Lung (tissue), 17 donors: ENCODE measurements at places on chromosomes 5 and 9. TPM values are rescaled to one million over a fixed set of nuclear protein-coding genes. Genes with fewer than 3 reads are reported as not detected.

Gene CD180
- 2.6 TPM for total RNA-seq

Gene CNTFR
- 1.8 TPM for total RNA-seq

Gene PRELID1
- total RNA-seq, result 43.3 TPM

Gene PTPA
- total RNA-seq, result 145 TPM

Gene FAT2
- 3.1 TPM for total RNA-seq

Gene FSTL4
- 0.26 TPM for total RNA-seq

Gene HACD4
- total RNA-seq, result 5.3 TPM

- H3K36me3 ChIP-seq, result no peaks in the 10 kb centered on the region
- H3K27ac ChIP-seq, result no peak overlapping the region
- H3K4me3 ChIP-seq, result no peak overlapping the region
- no peak for DNase-seq
- peaks cover 7% of the 10 kb centered on the region for H3K4me1 ChIP-seq
Observed at GRCh38 chr5:64654561-64654938, 35.8 kb upstream of the SHISAL2B start.

DNA sequence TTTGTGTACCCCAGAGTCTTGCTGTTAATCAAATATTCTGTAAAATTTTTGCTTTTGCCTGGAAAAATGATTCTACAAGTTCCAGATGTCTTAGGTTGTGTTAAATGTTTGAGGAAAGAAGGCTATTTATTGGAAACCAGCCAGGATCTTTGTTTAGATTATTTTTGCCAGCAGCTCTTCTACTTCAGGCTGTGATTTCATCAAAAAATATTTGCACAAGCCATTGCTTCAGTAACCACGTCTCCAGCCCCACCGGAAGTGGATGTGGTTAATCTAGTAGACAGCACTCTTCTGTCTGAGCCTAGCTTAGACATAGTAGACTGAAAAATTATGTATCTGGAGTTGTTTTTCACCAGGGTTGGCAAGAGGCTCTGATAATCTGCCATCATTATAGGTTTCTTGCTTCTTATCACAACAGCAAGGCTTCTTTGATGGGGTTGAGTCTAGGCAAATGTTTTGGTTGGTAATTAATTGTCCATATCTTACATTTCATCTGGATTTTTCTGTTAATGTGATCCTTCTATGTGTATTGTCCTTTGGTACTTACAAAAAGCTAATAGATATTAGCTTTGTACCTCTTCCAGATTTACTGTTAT lies 17.1 kb downstream of the KCTD16 start:
- no peak overlapping the region for H3K27ac ChIP-seq
- no peaks in the 10 kb centered on the region for H3K27me3 ChIP-seq
- DNase-seq, result peak; percentile 97
- no peak overlapping the region for H3K4me3 ChIP-seq
- H3K4me1 ChIP-seq, result peaks cover 3% of the 10 kb centered on the region
- no peaks in the 10 kb centered on the region for H3K36me3 ChIP-seq

GRCh38 chr5:142609142-142609541 lies 76.7 kb downstream of the FGF1 start:
- peaks cover 7% of the 10 kb centered on the region for H3K4me1 ChIP-seq
- no peak overlapping the region for H3K4me3 ChIP-seq
- no peaks in the 10 kb centered on the region for H3K36me3 ChIP-seq
- no peak overlapping the region for H3K27ac ChIP-seq
- DNase-seq, result no peak

GRCh38 chr5:37580106-37580505 lies 201.0 kb downstream of the WDR70 start:
- H3K4me3 ChIP-seq, result no peak overlapping the region
- H3K36me3 ChIP-seq, result no peaks in the 10 kb centered on the region
- no peak overlapping the region for H3K27ac ChIP-seq
- DNase-seq, result no peak
- no peaks in the 10 kb centered on the region for H3K27me3 ChIP-seq

DNA sequence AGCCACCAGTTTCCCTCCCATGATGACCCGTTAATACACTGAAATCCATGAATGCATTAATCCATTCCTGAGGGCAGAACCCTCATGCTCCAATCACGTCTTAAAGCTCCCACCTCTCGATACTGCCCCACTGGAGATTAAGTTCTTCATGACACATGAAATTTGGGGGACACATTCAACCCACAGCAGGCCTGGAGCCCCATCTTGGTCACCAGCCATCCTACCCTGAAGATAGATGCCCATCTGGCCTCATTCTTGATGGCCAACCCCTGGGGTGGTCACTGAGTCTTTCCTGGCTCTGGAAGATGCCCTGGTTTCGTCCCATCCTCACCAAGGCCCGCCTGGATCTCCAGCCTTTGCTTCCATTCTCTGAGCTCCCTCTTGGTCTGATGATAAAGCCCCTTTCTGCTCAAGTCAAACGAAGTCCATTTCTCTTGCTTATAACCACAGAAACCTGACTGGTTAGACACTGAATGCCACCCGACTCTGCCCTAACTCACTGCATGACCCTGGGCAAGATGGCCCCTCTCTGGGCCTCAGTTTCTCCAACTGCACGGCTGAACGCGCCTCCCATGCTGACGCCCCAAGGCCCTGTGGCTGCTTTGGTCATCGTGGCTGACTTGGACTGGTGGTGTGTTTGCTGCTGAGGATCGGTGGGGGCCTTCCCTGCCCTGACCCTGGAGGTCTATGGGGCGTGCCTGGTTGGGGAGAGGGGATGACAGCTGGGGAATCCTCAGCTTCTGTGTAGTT lies 138.4 kb upstream of the IER5L start:
- H3K36me3 ChIP-seq, result no peaks in the 10 kb centered on the region
- no peak for DNase-seq
- peaks cover 30% of the 10 kb centered on the region for H3K4me1 ChIP-seq
- no peak overlapping the region for H3K4me3 ChIP-seq
- H3K27me3 ChIP-seq, result no peaks in the 10 kb centered on the region

DNA sequence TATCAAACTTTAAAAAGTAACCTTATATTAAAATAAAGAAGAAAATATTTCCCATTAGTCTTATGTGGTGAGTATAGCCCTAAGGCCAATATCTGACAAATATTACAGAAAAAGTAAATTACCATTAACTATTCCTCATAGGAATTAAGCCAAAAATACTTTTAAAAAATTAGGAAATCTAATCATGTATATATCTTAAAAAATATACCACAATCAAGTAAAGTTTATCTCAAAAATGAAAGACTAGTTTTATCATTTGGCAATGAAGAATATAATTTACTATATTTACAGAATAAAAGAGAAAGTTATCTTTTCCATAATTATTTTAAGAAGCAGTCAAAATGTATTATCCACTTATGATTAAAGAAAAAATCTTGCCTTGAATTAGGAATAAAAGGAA lies 458.8 kb upstream of the ZNF462 start:
- H3K27me3 ChIP-seq, result no peaks in the 10 kb centered on the region
- H3K4me1 ChIP-seq, result no peaks in the 10 kb centered on the region
- no peak overlapping the region for H3K4me3 ChIP-seq
- no peak for DNase-seq
- no peak overlapping the region for H3K27ac ChIP-seq

DNA sequence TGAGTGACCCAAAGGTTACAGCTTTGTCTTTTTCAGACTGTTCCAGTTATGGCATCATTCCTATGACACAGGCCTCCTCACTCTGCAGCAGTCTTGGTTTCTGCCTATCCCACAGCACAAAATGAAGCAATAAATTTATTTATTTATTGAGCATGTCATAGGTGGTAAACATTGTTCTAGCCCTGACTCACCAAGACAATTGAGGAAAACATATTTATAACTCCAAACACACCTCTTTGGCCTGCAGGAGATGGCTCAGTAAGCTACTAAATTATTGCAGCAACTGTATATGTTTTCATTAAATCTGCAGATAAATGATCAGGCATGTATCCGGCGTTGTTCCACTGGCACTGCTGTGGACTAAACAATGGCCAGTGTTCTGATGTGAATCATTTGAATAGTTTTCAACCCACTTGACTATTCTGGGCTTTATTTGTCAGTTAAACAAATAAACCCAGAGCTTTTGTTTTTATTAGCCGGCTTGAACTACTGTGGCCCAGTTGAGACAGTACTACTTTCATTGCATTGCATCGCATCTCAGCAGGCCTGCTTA lies 83.2 kb downstream of the FOXD1 start:
- peaks cover under 1% of the 10 kb centered on the region for H3K4me1 ChIP-seq
- no peak for DNase-seq
- no peaks in the 10 kb centered on the region for H3K36me3 ChIP-seq
- H3K27ac ChIP-seq, result no peak overlapping the region
- H3K27me3 ChIP-seq, result peaks cover 26% of the 10 kb centered on the region
- no peak overlapping the region for H3K4me3 ChIP-seq

- H3K36me3 ChIP-seq, result peaks cover 13% of the 10 kb centered on the region
- H3K4me3 ChIP-seq, result no peak overlapping the region
- H3K27ac ChIP-seq, result peak overlapping the region; percentile 84
- DNase-seq, result peak; percentile 87
- no peaks in the 10 kb centered on the region for H3K27me3 ChIP-seq
- peaks cover 46% of the 10 kb centered on the region for H3K4me1 ChIP-seq
Observed at GRCh38 chr9:113580041-113580953, 116.8 kb downstream of the RGS3 start.

DNA sequence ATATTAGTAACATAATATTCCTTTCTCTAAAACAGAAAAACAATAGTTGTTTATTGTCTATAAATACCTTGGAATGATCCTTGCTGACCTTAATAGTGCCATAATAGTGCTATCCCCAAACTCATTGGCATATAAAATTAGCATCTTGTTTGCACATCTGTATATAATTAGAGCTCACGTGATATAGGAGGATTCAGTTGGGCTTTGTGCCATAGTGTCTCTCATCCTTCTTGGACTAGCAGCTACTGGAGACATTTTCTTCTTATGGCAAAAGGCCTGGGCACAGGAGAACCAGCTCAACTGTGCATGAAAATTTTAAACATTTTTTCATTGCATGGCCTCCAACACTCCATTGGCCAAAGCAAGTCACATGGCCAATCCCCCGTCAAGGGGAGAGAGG lies 342.5 kb downstream of the SPATA31D1 start:
- H3K27ac ChIP-seq, result no peak overlapping the region
- H3K36me3 ChIP-seq, result no peaks in the 10 kb centered on the region
- no peaks in the 10 kb centered on the region for H3K4me1 ChIP-seq
- H3K4me3 ChIP-seq, result no peak overlapping the region

DNA sequence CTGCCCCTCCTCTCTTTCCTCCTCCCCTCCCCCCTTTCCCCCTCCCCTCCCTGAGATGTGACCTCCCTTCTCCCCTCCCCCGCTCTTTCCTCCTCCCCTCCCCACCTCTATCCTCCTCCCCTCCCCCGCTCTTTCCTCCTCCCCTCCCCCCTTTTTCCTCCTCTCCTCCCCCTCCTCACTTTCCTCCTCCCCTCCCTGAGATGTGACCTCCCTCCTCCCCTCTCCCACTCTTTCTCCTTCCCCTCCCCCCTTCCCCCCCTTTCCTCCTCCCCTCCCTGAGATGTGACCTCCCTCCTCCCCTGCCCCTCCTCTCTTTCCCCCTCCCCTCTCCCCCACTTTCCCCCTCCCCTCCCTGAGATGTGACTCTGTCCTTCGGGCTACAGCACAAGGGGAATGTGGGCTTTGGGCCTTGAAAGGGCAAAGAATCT lies 169.8 kb downstream of the COL23A1 start:
- no peaks in the 10 kb centered on the region for H3K36me3 ChIP-seq
- no peak overlapping the region for H3K27ac ChIP-seq
- no peaks in the 10 kb centered on the region for H3K4me1 ChIP-seq

DNA sequence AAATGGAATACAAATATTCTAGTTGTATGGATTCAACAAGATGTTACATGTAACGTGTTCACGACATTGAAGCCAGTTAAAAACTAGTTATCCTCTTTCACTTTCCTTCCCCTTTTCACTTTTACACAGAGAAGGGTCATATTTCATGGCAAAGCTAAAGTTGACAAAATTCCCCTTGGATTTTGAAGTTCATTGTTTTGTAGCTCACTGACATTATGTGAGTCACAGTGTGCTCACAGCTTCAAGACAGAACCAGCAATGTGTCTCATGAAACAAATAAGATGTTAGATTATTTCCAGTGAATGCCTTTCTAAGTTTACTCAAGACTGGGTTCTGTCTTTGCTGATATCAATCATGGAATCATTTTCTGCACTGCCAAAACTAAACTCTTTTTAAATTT lies 535.5 kb upstream of the GRIN3A start:
- no peaks in the 10 kb centered on the region for H3K4me1 ChIP-seq
- DNase-seq, result no peak
- no peaks in the 10 kb centered on the region for H3K27me3 ChIP-seq
- H3K4me3 ChIP-seq, result no peak overlapping the region
- no peak overlapping the region for H3K27ac ChIP-seq

- no peak overlapping the region for H3K27ac ChIP-seq
- no peaks in the 10 kb centered on the region for H3K27me3 ChIP-seq
- H3K4me1 ChIP-seq, result peaks cover 34% of the 10 kb centered on the region
- no peak overlapping the region for H3K4me3 ChIP-seq
- DNase-seq, result no peak
Observed at GRCh38 chr9:134223591-134224122, 59.3 kb upstream of the RNU6ATAC start.

DNA sequence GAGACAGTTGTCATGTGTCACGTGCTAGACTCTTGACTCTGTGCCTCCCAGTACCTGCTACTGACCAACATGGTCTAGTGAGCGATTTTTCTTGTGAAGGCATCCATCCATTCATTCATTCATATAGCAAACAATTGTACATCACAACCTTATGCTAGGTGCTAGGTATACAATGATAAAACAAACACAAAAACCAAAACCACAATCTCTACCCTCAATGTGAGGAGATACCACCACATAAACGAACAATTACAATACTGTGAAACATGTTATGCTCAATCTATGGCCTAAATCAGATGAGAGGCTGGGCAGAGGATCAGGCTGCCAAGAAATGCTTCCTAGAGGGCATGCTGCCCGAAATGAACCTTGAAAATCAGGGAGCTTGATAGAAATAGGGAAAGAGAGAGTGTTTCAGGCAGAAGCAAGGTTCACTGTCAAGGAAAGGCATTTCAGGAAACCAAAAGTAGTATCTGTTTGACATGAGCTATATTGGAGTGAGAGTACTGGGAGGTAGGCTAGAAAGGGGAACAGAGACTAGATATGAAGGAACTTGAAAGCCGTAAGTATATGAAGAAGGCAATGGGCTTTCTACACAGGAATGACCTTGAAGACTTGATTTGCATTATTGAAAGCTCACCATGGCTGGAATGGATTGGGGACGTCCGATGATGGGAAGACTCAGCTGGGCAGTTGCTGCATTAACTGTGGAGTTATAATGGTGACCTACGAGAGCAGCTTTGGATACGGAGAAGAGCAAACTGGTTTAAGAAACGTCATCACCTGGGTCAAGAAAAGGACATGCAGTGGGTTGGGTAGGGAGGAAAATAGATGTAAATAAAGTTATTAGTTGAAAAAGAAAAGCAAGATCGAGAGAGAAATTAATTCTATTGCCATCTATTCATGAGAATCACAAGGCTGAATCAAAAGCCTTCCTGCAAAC lies 90.1 kb downstream of the THBS4 start:
- no peaks in the 10 kb centered on the region for H3K4me1 ChIP-seq
- no peaks in the 10 kb centered on the region for H3K36me3 ChIP-seq
- H3K27me3 ChIP-seq, result no peaks in the 10 kb centered on the region
- H3K27ac ChIP-seq, result peak overlapping the region; percentile 77
- no peak for DNase-seq
- H3K4me3 ChIP-seq, result no peak overlapping the region

- peak; percentile 77 for DNase-seq
- H3K27me3 ChIP-seq, result no peaks in the 10 kb centered on the region
- H3K4me3 ChIP-seq, result no peak overlapping the region
- H3K4me1 ChIP-seq, result peaks cover 23% of the 10 kb centered on the region
- H3K36me3 ChIP-seq, result no peaks in the 10 kb centered on the region
Observed at GRCh38 chr5:36870399-36871040, 6.0 kb upstream of the NIPBL start.

- peaks cover 8% of the 10 kb centered on the region for H3K4me1 ChIP-seq
- H3K4me3 ChIP-seq, result peak within 1 kb of the TSS; percentile 90
- peak; percentile 58 for DNase-seq
- no peaks in the 10 kb centered on the region for H3K36me3 ChIP-seq
- H3K27ac ChIP-seq, result peak within 1 kb of the TSS; percentile 91
- H3K27me3 ChIP-seq, result peaks cover 88% of the 10 kb centered on the region
Observed at GRCh38 chr9:21994556-21995005, at the start of gene CDKN2B-AS1. CDKN2B-AS1 (plus strand) TSS chr9:21994791.
